Endodermal cell (in vitro differentiated cells): ENCODE measurements at places on chromosomes 11 and 22. TPM values are rescaled to one million over a fixed set of nuclear protein-coding genes. Genes with fewer than 3 reads are reported as not detected.
A peak's percentile ranks its signal among the peaks of the same experiment; 100 is the strongest.

- no peak overlapping the region for H3K27ac ChIP-seq
- H3K27me3 ChIP-seq, result no peaks in the 10 kb centered on the region
- H3K36me3 ChIP-seq, result peaks cover 33% of the 10 kb centered on the region
Observed at GRCh38 chr11:60933416-60934123, 9.3 kb downstream of the TMEM132A start.

GRCh38 chr22:41446057-41446501 lies 522 bp downstream of the TOB2 start:
- H3K4me1 ChIP-seq, result peaks cover 6% of the 10 kb centered on the region
- peak; percentile 67 for DNase-seq
- peak overlapping the region; percentile 56 for H3K27ac ChIP-seq
- no peaks in the 10 kb centered on the region for H3K27me3 ChIP-seq

GRCh38 chr11:118068206-118068944 lies 8.5 kb upstream of the TMPRSS4 start:
- H3K27me3 ChIP-seq, result no peaks in the 10 kb centered on the region
- H3K36me3 ChIP-seq, result no peaks in the 10 kb centered on the region
- peak; percentile 89 for DNase-seq
- no peak overlapping the region for H3K27ac ChIP-seq
- no peak overlapping the region for H3K4me3 ChIP-seq

DNA sequence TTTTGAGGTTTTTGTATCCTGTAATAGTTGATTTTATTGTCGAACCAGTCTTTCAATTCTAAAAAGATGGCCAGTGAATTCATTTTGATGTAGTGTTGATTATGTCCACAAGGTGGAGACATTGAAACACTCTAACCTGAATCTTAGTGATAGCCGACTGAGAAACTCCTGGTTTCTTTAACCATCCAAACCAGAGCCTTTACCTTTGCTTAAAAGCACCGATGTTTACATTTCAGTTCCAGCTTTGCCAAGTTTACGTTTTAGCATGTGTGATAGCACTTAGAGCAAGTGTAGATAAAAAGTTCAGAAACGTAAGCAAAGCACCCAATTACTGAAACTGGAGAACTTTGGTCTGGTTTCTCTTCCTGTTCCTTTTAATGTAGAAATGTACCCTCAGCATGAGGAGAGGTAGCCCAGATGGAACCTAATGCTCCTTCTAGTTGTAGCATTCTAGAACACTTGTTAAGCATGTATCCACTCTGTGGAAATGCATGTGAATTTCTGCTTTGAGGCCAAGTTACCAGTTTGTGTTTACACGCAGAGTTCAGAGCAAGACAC lies 208.6 kb downstream of the DBX1 start:
- H3K4me3 ChIP-seq, result no peak overlapping the region
- H3K27me3 ChIP-seq, result no peaks in the 10 kb centered on the region
- H3K36me3 ChIP-seq, result no peaks in the 10 kb centered on the region
- peaks cover 13% of the 10 kb centered on the region for H3K4me1 ChIP-seq
- DNase-seq, result no peak

DNA sequence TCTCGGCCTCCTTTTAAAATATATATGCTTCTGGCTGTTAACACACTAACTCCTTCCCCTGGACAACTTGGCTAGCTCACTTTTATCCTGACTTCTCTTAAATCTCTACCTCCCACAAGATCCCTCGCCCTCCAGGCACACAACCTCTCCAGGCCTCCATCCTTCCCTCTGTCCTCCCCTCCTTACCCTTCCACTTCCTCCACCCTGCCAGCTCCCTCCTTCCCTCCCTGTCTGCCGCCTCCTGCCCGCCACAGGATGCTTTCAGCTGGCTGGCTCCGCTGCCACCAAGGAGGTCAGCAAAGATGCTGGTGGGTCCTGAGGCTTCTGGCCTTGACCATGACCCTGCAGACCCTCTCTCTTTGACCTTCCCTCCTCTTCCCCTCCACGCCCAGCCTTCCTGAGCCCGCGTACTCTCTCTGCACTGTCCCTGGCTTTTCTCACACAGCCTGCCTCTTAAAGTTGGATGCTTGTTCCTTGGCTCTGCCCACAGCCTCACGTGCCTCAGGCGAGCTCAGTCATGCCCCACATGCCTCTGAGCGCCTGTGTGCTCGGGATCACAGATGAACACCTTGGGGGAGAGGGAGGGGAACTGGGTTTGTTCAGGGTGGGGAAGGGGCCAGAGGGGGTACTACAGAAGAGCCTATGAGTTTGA lies 6.7 kb downstream of the NFAM1 start:
- no peaks in the 10 kb centered on the region for H3K27me3 ChIP-seq
- H3K4me1 ChIP-seq, result no peaks in the 10 kb centered on the region
- DNase-seq, result peak; percentile 50
- H3K36me3 ChIP-seq, result no peaks in the 10 kb centered on the region

DNA sequence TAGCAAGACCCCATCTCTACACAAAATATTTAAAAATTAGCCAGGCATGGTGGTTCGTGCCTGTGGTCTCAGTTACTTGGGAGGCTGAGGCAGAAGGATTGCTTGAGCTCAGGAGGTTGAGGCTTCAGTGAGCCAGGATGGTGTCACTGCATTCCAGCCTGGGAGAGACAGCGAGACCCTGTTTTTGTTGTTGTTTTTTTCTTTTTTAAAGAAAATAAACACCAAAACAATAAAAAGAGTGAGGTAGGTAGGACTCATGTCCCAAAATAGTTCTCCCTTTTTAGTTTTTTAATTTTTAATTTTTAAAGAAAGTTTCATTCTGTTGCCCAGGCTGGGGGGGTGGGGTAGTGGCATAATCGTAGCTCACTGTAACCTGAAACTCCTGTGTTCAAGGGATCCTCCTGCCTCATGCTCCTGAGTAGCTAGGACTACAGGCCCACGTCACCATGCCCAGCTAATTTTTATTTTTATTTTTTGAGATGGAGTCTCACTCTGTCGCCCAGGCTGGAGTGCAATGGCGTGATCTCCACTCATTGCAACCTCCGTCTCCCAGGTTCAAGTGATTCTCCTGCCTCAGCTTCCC lies 25.5 kb upstream of the MALAT1 start:
- DNase-seq, result no peak
- peaks cover 4% of the 10 kb centered on the region for H3K4me1 ChIP-seq
- no peaks in the 10 kb centered on the region for H3K36me3 ChIP-seq
- no peaks in the 10 kb centered on the region for H3K27me3 ChIP-seq

DNA sequence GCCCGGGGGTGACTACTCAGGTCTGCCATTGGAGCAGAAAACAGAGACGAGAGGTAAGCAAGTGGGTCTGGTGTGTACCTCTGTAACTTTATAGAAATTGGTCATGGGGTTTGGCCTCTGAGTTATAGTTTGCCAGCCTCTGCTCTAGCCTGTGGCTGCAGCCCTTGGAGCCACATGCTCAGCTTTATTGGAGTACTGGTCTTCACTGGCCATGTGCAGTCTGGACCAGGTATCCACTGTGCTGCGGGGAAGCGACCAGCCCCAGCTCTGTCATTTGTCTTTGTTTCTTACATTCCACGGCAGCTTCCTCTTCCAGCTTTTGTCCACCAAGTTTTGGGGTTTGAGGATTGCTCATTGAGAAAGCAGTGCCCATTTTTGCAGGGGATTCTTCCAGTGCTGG lies 453.4 kb downstream of the TBC1D22A start:
- H3K4me1 ChIP-seq, result no peaks in the 10 kb centered on the region
- H3K27ac ChIP-seq, result no peak overlapping the region
- DNase-seq, result no peak
- H3K4me3 ChIP-seq, result no peak overlapping the region
- H3K27me3 ChIP-seq, result no peaks in the 10 kb centered on the region

GRCh38 chr22:30970356-30970746 lies 1.3 kb downstream of the TUG1 start:
- H3K27me3 ChIP-seq, result no peaks in the 10 kb centered on the region
- H3K4me1 ChIP-seq, result no peaks in the 10 kb centered on the region
- no peak for DNase-seq
- peaks cover 70% of the 10 kb centered on the region for H3K36me3 ChIP-seq
- H3K4me3 ChIP-seq, result peak overlapping the region; percentile 97
- H3K27ac ChIP-seq, result no peak overlapping the region

DNA sequence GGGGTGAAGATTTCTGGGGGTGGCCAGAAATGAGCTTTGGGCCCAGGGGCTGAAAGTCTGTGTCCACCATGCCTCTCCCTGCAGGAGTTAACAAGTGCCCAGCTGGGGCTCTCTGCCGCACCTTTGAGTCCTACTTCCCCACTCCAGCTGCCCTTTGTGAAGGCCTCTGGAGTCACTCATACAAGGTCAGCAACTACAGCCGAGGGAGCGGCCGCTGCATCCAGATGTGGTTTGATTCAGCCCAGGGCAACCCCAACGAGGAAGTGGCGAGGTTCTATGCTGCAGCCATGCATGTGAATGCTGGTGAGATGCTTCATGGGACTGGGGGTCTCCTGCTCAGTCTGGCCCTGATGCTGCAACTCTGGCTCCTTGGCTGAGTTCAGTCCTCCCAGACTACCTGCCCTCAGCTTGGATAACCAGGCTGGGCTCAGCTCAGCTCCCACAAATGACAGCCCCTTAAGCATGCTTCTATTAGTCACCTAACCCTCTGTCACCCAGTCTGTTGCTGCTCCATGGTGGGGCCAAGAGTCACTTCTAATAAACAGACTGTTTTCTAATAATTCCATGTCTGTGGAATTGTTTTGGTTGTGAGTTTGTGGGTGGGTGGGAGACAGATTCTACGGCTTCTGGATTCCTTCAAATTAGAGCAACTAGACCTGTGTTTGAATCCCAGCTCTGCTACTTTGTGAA lies 3.0 kb upstream of the INPPL1 start:
- H3K4me3 ChIP-seq, result no peak overlapping the region
- peaks cover 4% of the 10 kb centered on the region for H3K36me3 ChIP-seq
- no peak overlapping the region for H3K27ac ChIP-seq
- H3K4me1 ChIP-seq, result peaks cover 10% of the 10 kb centered on the region
- DNase-seq, result peak; percentile 50

DNA sequence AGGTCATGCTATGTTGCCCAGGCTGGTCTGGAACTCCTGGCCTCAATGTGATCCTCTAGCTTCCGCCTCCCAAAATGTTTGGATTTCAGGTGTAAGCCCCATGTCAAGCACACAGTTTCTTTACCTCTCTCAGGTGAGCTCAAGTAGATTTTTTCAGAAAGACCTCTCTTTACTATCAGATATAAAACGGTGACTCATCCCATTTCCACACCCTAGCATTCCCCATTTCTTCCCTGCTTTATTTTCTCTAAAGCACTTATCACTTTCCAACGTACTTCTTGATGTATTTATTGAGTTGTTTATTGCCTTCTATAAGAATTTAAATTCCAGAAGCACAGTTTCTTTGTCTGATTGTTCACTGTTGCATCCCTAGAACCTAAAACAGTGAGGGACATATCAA lies 3.7 kb downstream of the TSG101 start:
- no peak overlapping the region for H3K27ac ChIP-seq
- no peak for DNase-seq
- H3K36me3 ChIP-seq, result peaks cover 13% of the 10 kb centered on the region
- no peaks in the 10 kb centered on the region for H3K27me3 ChIP-seq
- H3K4me3 ChIP-seq, result no peak overlapping the region

- peak; percentile 67 for DNase-seq
- H3K4me3 ChIP-seq, result no peak overlapping the region
- H3K4me1 ChIP-seq, result no peaks in the 10 kb centered on the region
- no peaks in the 10 kb centered on the region for H3K27me3 ChIP-seq
Observed at GRCh38 chr11:131038597-131038996, 122.3 kb upstream of the SNX19 start.

GRCh38 chr11:111520560-111520959 lies 6.0 kb downstream of the HOATZ start:
- no peaks in the 10 kb centered on the region for H3K36me3 ChIP-seq
- peaks cover 4% of the 10 kb centered on the region for H3K4me1 ChIP-seq
- peaks cover 11% of the 10 kb centered on the region for H3K27me3 ChIP-seq
- no peak overlapping the region for H3K4me3 ChIP-seq
- DNase-seq, result no peak

DNA sequence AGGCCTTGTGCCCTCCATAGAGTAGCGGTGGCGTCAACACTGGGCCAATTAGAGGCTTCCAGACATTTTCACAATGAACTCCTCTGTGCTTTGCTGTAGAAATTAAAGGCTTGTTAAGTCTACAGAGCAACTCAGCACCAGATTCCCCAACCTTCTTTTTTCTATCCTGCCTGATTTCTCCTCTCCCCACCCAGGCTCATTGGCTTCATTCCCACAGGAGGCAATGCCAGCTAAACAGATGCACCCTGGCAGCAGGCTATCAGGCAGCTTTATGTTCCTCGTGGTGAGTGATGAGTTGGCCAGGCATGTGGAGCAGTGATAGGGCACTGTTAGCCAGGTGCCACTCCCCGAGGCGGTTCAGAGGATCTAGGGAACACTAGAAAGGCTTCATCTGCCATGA lies 4.8 kb downstream of the DIXDC1 start:
- H3K27ac ChIP-seq, result no peak overlapping the region
- no peak for DNase-seq
- H3K4me1 ChIP-seq, result peaks cover 7% of the 10 kb centered on the region

DNA sequence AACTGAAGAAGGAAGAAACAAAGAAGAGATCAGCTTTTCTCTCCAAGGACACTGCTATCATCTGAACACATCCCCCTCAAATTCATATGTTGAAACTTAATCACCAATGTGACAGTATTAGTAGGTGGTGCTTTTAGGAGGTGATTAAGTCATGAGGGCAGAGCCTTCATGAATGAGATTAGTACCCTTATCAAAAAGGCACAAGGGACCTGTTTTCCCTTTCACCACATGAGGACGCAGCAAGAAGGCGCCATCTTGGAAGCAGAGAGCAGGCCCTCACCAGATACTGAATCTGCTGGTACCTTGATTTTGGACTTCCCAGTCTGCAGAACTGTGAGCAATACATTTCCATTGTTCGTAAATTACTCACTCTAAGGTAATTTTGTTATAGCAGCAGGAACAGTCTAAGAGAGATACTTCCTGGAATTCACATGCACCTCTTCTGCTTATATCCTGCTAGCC lies 20.9 kb upstream of the CREB3L1 start:
- peak; percentile 1 for DNase-seq
- no peak overlapping the region for H3K27ac ChIP-seq
- H3K27me3 ChIP-seq, result no peaks in the 10 kb centered on the region
- no peak overlapping the region for H3K4me3 ChIP-seq

GRCh38 chr11:15871904-15872626 lies 484.3 kb downstream of the SOX6 start:
- no peaks in the 10 kb centered on the region for H3K36me3 ChIP-seq
- DNase-seq, result peak; percentile 34
- H3K27me3 ChIP-seq, result no peaks in the 10 kb centered on the region
- peaks cover 8% of the 10 kb centered on the region for H3K4me1 ChIP-seq
- H3K4me3 ChIP-seq, result no peak overlapping the region
- no peak overlapping the region for H3K27ac ChIP-seq

GRCh38 chr11:99277281-99277680 lies 256.5 kb downstream of the CNTN5 start:
- no peak for DNase-seq
- H3K4me3 ChIP-seq, result no peak overlapping the region
- H3K27me3 ChIP-seq, result no peaks in the 10 kb centered on the region
- peaks cover 5% of the 10 kb centered on the region for H3K4me1 ChIP-seq
- H3K27ac ChIP-seq, result peak overlapping the region; percentile 33

Gene MPPED2
- total RNA-seq, result 16.4 and 18.7 TPM in 2 replicates

Gene CALCA
- total RNA-seq, result not detected in 3 replicates

Gene OR51B4
- not detected in 2 replicates for total RNA-seq

Gene OR4A15
- not detected in 3 replicates for total RNA-seq

Gene HEPHL1
- not detected in 3 replicates for total RNA-seq

Gene TYR
- total RNA-seq, result 0.27 TPM in 1 of 3 replicates, not detected in the others

Gene LYVE1
- total RNA-seq, result not detected in 2 replicates

Gene MS4A6E
- total RNA-seq, result not detected in 2 replicates

Gene KCNK4
- 0.21 to 0.23 TPM in 2 of 3 replicates, not detected in the other for total RNA-seq

Gene BIK
- 13.3 and 14.9 TPM in 2 replicates for total RNA-seq

Gene MTFP1
- 28.9 to 139 TPM (median 30.8 TPM) in 3 replicates for total RNA-seq

Gene PRODH
- total RNA-seq, result 54.8 to 67.5 TPM (median 60.5 TPM) in 3 replicates
